ENCODE measurements at places on chromosomes 13 and 19.
A peak's percentile ranks its signal among the peaks of the same experiment; 100 is the strongest.

DNA sequence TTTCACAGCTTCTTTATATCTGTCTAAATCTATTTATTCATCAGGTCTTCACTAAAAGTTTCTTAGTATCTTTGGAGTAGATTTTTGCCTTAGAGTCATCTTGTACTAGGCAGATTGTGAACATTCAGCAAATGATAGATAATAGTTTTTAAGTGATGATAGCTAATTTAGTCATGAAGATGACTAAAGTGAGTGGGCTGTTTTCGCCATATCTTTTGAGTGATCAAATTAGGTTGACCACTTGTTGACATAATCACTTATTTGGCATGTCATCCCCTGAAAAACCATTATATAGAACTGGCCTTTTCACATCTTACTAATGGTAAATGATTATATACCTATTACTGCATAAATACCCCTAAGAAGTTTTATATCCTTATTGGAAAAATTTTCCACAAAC, 999.2 kb downstream of the PCDH17 start:
- no peak for DNase-seq

- DNase-seq = no peak
These were observed 10.3 kb downstream of the ACTN4 start for GRCh38 chr19:38657633-38658222.

DNA sequence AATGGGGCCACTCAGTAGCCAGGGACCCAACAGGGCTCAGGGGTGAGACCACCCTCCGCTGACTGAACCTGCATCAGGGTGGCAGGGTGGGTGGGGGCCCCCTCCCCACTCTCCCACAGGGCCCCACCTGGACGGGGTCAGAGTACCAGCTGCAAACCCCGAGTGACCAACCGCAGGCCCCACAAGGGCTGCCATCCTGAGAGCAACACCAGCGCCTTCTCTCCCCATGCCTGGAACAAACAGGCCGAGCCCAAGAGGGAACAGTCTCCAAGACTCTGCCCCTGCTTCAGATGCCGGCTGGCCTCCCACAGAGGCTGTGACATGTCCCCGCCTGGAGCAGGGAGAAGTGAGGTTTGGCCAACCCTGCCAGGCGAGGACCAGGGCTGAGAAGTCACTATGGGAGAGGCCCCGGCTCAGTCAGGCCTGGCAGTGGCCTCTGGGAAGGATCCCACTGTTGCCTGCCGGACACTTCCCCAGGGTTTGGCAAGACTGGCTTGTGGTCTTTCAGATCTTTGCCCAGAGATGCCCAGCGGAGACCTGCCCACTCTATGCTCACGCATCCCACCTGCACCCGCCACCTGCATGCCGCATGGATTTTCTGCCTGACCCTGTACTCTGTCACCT, 27.2 kb downstream of the MPND start:
- no peak for DNase-seq

DNA sequence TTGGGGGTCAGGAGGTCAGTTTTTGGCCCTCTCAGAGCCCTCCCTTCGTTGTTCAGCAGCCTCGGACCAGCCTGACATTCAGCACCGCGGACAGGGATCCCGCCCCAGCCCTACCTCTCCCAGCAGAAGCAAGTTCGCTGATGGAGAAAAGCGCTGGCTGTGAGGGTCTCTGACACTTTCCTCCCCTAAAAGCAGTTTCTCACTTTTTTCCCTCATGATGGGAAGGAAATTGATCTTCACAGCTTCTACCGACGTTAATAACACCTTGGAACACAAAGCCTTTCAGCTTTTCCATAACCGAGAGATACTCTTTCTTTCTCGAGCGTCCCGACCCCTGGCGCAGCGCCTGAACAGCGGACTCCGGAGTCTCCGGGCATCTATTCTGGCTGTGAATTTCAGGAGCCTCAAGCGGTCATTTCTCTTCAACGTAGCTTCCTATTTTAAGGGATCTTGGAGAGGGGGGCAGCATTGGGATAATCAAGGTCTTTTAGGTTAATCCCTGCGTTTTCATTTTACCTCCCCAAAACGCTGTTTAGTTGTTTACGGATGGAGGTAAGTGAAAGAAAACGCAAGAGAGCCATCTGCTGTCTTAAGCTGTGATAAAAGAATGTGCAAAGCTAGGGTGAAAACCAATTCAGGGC, 467.2 kb downstream of the ITGBL1 start:
- no peak for DNase-seq

DNA sequence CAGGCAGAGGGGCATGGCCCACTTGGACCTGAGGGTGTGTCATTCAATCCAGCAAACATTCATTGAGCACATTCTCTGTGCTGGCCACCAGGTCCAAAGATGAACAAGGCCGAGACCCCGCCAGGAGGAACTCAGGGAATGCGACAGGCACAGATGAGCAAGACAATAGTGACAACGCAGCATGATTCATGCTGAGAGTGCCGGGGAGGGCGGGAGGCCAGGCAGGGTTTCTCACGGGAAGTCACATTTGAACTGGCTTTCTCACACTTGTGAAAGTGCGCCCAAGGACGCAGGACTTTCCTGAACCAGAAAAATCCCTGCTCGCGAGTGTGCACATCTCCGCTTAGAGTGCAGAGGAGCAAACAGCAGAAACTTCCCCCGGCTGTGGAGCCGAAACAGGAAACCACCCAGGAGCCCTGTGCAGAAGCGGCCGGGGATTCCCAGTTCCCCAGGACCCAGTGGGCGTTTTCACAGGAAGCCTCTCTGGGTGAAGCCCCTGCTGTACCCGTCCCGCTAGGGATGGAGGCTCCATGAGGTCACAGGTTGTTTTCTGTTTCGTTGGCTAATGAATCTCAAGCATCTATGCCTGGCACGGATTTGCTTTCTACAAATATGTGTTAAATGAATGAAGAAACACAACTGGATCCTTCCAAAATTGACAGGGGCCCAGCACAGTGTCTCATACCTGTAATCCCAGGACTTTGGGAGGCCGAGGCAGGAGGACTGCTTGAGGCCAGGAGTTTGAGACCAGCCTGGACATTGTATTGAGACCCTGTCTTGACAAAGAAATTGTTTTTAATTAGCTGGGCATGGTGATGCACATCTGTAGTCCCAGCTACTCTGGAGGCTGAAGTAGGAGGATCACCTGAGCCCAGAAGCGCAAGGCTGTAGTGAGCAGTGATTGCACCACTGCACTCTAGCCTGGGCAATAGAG, 68.4 kb upstream of the TM9SF2 start:
- peak; percentile 68 for DNase-seq

GRCh38 chr19:30729451-30729850, 357.3 kb downstream of the ZNF536 start:
- no peak for DNase-seq

DNA sequence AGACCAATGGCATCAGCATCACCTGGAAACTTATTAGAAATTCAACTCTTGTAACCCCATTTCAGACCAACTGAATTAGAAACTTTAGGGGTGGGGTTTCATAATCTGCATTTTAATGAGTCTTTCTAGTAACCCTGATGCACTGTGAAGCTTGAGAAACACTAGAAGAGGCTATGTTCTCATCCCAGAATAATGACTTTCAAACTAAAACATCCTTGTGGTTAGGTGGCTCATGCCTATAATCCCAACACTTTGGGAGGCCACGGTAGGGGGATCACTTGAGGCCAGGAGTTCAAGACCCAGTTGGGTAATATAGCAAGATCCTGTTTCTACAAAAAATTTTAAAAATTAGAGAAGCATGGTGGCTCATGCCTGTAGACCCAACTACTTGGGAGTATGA, 402.4 kb downstream of the DLEU7 start:
- no peak for DNase-seq

- no peak for DNase-seq
These were observed 2.5 kb upstream of the ZMYM2 start for GRCh38 chr13:19955873-19956559.

- no peak for DNase-seq
These were observed 6.1 kb upstream of the ECH1 start for GRCh38 chr19:38837656-38838121.

GRCh38 chr19:48413879-48414587, 20.6 kb downstream of the GRIN2D start:
- no peak for DNase-seq

GRCh38 chr13:43877766-43878165, 1.8 kb downstream of the CCDC122 start:
- no peak for DNase-seq

DNA sequence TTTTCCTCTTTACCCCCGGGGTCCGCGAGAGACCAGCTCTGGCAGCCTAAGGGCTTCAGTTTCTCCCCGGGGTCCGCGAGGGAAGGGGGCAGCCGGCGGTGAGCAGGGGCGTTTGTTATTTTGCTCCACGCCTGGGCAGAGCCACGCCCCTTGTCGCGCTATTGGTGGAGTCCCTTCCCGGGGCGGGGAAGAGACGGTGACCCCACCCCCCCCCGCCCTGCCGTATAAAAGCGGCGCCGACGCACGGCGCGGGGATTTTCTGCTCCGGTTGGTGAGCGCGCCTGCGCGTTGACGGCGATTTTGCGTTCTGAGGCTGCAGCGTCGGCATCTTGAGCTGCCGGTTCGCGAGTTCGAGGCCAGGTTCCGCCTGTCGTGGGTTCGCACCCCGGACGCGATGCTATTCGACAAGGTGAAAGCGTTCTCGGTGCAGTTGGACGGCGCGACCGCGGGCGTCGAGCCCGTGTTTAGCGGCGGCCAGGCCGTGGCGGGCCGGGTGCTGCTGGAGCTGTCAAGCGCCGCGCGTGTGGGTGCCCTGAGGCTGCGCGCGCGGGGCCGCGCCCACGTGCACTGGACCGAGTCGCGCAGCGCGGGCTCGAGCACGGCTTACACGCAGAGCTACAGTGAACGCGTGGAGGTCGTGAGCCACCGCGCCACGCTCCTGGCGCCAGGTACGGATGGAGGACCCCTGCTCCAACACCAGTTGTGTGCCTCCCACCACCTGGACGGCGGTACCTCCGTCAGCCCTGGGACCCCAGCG, at the start of gene ARRDC2:
Gene ARRDC2 (plus strand): TSS at position 254 of the 757 bp plus-strand sequence. CDS start 141 bp downstream, at position 395.
- peak; percentile 79 for DNase-seq

DNA sequence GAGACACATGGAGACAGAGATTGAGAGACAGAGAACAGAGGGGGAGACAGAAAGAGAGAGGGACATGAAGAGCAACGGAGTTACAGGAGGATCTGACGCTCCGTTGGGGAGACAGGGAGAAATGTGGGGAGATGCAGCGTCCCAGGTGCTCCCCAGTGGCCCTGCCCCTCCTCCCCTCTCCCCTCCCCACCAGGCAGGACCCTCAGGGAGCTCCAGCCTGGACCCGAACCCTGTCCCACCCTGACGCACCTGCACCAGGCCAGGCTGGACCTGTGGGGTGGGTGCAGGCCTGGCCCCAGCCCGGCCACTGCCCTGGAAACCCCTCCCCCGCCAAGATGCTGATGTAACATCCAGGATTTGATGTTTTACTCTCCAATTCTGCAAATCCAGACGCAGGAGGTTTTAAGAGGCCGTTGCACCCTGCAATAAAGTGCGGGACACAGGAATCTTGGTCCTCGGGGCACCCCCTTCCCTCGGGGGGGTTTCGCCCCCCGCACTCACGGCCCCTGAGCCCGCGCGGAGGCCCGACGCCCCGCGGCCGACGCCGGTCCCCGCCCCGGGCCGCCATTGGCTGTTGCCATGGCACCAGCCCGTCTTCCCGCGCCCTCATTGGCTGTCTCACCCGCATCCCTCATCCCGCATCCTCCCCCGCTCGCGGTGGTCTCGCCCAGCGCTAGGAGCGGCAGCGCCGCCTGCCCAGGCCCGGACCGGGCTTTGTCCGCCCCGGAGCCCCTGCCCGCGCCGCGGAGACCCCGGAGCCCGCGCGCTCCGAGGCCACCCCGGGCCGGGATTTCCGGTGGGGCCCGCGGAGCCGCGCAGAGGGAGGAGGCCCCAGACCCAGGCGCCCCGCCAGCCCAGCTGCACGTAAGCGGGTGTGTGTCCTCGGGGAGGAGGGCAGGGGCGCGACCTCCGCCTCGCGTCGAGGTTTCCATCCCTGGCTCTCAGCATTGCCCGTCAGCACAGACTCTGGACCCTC, at the start of gene APC2:
Gene APC2 (plus strand): TSS at position 655 of the 976 bp plus-strand sequence. CDS start 2,881 bp downstream, outside the sequence.
- DNase-seq = no peak

DNA sequence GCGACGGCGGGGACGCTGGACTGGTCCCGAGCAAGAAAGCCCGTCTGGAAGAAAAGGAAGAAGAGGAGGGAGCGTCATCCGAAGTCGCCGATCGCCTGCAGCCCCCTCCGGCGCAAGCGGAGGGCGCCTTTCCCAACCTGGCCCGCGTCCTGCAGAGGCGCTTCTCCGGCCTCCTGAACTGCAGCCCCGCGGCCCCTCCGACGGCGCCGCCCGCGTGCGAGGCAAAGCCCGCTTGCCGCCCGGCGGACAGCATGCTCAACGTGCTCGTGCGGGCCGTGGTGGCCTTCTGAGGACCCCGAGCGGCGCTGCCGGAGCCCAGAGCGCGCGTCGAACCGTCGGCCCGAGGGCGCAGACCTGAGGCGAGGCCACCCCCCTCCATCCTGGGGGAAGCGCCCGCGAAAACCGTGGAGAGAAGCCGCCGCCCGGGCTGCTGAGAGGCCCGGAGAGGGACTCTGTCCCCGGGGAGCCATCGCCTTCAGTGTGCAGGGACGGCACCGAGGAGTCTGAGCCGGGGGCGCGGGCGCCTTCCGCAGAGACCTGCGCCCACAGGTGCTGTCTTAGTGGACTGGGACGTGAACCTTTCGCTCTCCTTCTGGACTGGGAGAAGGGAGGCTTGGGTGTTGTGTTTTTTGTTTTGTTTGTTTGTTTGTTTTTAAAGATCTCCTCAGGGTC, 3.5 kb downstream of the IER2 start:
- no peak for DNase-seq

- DNase-seq = no peak
These were observed 2.5 kb downstream of the BSG start for GRCh38 chr19:574658-575526.

DNA sequence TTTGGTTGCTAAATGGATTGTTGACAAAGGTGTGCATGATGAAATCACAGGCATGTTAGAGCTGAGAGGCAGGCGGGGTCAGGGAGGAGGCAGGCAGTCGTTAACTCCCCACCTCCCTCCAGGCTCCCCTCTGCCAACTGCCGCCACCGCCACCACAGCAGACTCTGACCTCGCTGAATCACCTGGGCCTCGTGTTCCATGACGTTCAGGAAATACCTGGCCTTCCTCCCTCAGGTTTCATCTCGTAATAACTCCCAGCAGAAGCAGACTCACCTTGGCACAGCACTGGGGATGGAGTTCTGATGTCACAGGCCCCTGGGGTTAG, 198.5 kb downstream of the KATNAL1 start:
- no peak for DNase-seq

GRCh38 chr19:57786286-57786685, 16.8 kb downstream of the ZNF586 start:
- no peak for DNase-seq

- DNase-seq = peak; percentile 74
These were observed 5.7 kb upstream of the NFIC start for GRCh38 chr19:3360421-3361383.

DNA sequence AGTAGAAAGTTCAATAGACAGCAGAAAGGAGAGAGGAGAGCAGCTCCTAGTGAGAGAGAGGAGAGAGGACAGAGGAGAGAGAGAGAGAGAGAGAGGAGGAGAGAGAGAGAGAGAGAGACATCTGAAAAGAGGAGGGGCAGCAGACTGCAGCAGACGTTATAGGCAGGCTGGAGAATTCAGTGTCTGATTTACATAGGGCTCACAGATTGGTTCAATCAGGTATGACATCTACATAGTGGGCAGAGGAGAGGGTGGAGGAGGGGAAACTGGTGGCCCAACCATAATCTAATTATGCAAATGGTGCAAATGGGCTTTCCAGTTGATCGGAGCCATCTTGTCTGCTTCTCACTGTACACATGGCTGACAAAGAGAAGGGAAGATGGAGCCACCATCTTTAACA, 221.3 kb upstream of the TRPC4 start:
- DNase-seq = no peak

All from activated T-cell treated with anti-CD3 and anti-CD28 coated beads for 4 hours (primary cell).